Glomerular endothelial cell (primary cell): ENCODE measurements at places on chromosomes 2 and 18. TPM values are rescaled to one million over a fixed set of nuclear protein-coding genes. Genes with fewer than 3 reads are reported as not detected.

DNA sequence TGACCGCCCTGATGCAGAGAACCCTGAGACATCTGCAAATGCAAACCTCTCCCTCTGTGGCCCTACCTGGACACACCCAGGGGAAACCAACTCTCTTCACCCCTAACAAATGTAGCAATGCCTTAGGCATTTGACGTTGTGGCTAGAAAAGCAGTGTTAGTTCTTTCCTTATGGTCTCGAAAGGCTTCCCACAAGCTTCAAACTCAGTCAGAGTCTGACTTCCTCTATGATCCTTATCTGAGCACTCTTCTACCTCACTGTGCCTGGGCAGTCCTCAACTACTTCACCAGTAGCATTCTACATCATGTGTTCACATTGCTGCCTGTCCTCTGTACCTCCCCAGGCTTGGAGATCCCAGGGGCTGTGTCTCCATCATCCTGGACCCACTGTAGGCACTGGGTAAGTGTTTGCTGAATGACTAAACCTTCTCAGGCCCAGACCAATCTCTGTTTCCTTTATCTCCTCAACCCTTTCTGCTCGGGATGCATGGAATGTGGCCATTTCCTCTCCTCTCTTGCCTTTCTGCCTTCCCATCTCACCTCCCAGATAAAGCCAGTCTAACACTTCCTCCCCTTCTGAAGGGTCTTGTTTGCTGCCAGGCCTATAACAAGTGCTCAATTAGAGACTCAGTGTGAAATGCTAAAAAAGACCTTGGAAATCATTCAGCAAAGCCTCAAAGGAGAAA is 91.7 kb upstream of the ACAA2 start:
- DNase-seq: no peak

- DNase-seq: no peak
These were observed 47.0 kb downstream of the SLC9A4 start for GRCh38 chr2:102520009-102520408.

GRCh38 chr2:65724752-65725151 is 292.4 kb upstream of the SPRED2 start:
- no peak for DNase-seq

- no peak for DNase-seq
These were observed 990.9 kb upstream of the ACVR2A start for GRCh38 chr2:146853741-146854444.

DNA sequence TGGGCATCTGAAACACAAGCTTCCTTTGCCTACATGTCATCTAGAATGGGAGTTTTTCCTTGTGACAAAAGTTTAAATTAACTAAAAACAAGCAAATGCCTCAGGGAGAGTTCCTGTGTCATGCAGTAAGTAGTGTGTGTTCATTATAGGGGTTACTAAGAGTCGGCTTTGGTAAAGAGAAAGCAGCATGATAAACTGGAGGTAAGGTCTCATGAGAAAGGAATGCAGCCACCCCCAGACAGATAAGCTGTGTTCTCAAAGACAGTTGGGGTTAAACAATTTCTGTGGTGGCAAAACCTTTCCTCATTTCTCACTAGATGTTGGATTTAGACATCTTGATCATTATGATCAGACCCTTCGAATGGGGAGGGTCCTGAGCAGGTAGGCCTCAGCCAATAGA is 129.7 kb downstream of the MAP4K4 start:
- no peak for DNase-seq

- no peak for DNase-seq
These were observed 486 bp upstream of the GPR39 start for GRCh38 chr2:132415915-132416722.

- no peak for DNase-seq
These were observed 12.0 kb upstream of the CASP8 start for GRCh38 chr2:201248288-201248844.

DNA sequence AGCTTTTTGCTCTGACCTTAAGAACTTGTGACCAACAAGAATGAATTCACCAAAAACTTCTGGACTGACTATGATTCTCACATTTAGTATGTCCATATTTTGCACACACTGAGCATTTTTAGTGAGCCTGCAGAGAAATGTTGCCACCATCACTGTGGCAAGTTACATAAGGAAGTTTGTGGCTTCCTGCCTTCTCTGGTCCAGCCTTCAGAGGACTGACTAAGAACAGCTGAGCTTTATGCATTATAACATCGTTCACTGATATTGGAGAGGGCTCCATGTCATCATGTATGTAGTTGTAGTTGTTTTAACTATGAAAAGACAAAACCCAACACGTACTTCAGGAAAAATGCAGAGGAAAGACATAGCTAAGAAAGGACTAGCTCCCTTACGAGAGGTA is 218.0 kb upstream of the CRIM1 start:
- no peak for DNase-seq

- DNase-seq: no peak
These were observed 204.3 kb downstream of the GULP1 start for GRCh38 chr2:188495969-188496431.

- no peak for DNase-seq
These were observed 700.5 kb upstream of the CHAC2 start for GRCh38 chr2:53067056-53067455.

GRCh38 chr2:235433860-235434259 is 60.0 kb upstream of the AGAP1 start:
- DNase-seq: no peak

GRCh38 chr2:44934983-44935728 is 6.3 kb upstream of the SIX3 start:
- DNase-seq: no peak

- no peak for DNase-seq
These were observed 254.0 kb upstream of the FSIP2 start for GRCh38 chr2:185484602-185485001.

GRCh38 chr2:59806486-59806885 is 747.0 kb downstream of the BCL11A start:
- no peak for DNase-seq

DNA sequence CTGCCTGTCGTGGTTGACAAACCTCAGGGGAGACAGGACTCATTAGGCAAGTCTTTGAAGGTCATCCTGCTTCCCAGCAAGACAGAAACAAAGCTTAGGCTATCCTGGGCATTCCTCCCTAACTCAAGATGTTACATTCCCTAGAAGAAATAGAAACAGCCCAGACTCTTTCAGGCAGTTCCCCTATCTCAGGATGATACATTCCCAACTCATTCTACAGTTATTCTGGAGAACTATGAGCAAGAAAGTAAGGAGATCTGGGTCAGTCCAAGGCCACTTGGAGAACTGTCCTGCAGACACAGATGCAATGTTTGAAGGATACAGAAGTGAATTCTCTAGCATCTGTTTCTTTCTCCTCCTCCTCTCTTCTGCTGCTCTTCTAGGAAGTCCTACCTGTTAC is 220.1 kb upstream of the NCKAP5 start:
- no peak for DNase-seq

- DNase-seq: no peak
These were observed 939.0 kb upstream of the CRIM1 start for GRCh38 chr2:35416391-35417140.

DNA sequence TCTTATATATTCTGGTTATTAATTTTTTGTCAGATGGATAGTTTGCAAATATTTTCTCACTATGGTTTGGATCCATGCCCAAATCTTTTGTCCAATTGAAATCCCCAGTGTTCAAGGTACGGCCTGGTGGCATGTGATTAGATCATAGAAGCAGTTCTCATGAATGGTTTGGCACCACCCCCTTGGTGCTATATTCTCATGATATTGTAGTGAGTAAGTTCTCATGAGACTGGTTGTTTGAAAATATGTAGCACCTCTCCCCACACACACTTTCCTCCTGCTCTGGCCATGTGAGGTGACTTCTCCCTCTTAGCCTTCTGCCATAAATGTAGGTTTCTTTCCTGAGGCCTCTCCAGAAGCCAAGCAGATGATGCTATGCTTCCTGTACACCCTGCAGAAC is 107.7 kb upstream of the KYNU start:
- no peak for DNase-seq

DNA sequence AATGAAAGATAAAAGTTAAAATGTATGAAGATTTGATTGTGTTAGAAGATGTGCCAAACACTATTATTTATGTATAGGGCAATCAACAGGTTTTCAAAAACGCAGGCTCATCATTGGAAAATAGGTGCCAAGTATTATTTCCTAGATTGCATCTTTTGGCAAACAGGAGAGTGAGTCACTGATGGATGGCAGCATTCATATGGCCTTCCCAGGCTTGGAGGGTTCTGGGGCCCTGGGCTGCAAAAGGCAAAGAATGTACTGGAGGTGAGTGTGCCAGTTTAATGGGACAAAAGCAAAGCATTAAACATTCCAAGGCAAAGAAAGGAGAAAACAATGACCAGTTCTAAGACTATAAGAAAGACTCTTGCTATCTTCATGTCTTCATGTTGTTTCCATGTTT is 379.4 kb downstream of the RIT2 start:
- DNase-seq: no peak

DNA sequence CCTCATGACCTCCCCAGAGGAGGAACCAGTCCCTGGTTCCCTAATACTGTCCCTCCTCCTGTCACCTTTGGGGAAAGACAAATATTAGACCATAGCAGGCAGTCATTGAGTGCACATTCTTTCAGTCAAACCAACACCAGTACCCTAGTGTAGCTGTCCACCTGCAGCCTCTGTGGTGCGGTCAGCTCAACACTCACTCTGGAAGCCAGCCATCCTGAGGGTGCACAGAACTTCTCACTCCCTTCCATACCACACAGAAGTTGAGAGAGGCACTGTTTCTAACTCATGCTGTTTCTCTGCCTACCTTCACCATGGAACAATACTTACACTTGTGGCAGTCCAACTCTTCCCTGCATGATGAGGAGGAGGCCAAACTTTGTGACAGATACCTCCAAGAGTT is 232.6 kb upstream of the FBXO11 start:
- no peak for DNase-seq

DNA sequence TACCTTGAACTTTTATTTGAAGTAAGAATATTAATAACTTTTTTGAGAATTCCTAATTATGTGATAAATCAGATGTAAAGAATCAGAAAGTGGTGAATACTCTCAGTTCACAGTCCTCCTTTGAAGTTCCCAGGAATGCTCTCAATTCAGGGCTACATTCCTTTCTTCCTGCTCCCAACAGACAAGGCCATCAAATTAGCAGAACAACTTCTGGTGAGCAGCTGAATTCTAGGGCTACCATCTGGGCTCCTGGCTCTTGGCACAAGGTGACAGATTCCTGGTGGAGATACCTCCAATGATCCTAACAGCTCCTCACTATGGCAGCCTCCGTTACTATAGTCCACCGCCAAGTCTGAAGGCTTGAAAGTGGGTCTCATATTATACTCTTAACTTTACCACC is 37.8 kb upstream of the OLA1 start:
- DNase-seq: no peak

- no peak for DNase-seq
These were observed 66.8 kb downstream of the LINC00305 start for GRCh38 chr18:64082054-64082453.

- DNase-seq: no peak
These were observed 411.4 kb downstream of the TSN start for GRCh38 chr2:122166820-122167219.

DNA sequence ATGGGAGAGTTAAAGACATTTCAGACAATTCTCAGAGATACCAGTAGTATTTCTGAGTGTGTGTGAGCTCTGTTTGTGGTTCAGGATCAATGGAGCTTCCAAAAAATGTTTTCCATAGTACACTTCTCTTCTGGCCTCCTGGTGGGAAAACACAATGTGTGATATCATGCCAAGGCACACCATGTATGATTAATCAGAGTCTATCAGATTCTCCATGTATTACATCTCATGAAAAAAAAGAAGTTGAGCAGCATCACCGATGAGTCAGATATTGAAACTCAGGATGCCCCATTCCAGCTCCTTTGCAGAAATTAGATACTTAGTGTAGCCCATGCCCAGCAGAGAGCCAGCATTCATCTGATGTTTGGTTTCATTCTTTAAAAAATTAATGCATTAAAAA is 620.3 kb upstream of the POU3F3 start:
- no peak for DNase-seq

- no peak for DNase-seq
These were observed 44.1 kb downstream of the PPP4R1 start for GRCh38 chr18:9570255-9570654.

DNA sequence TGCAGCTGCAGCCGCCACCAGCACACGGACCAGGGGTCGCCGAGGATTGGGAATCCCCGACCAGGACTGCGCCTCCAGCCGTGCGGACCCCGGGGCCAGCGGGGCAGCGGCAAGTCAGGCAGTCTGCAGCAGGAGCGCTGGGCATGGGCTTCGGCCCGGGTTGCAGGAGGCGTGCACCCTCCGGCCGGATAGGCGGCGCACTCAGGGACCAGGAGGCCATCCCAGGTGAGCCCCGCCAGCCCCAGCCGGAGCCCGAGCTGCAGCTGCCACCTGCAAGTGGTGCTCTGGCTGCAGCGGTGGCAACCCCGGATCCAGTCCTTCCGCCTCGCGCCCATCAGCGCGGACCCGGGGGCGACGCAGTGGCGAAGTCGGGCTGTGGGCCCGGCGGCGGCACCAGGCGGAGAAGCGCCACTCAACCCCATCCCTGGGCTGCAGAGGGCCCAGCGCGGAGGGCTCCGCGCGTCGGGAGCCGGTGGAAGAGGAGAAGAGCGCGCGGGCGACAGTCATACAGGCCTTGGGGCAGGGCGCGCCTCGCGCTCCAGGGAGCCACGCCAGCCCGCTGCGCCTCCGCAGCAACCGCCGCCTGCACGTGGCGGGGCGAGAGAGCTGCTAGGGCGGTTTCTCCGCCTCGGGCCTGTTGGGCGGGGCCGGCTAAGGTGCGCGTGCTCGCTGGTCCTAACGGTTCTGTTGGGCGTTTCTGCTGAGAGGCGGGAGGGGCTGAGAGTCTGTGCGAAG is 73.8 kb downstream of the RPIA start:
- DNase-seq: no peak

DNA sequence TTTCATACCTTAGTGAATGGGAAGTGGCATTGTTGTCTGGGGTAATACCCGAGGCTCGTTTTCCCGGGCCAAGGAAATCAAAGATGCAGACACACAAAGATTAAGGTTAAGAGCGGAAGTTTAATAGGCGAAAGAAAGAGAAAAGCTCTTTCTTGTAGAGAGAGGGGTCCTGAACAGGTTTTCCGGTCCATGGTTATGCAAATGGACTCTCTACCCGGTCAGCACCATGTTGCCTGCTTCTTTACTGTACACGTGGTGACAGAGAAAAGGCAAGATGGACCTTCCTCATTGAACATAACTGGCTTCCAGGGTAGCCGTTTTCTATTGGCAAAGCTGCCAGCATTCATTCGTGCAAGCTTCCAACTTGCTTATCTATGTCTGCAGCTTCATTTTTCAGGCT is 2063.5 kb downstream of the SUCLG1 start:
- no peak for DNase-seq

DNA sequence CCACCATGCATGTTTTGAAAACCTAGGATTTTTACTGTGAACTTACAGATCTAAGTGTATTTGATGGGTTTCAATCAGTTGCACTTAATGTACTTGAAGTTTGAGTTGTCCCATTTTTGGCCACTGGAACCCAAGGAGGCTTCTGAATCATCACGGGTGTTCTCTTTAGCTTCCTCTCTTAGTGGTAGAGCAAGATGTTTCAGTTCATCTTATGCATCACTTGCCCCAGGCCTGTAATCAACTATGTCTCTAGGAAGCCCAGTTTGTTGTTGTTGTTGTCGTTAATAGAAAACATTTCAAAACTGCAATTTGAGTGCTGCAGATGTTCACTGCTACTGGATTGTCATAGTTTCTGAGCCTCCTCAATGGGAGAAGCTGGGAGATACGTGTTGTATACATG is 97.0 kb downstream of the FHOD3 start:
- no peak for DNase-seq

- DNase-seq: no peak
These were observed 128.2 kb downstream of the KCNH7 start for GRCh38 chr2:162710287-162710890.

GRCh38 chr2:10963155-10963554 is 51.4 kb downstream of the KCNF1 start:
- no peak for DNase-seq

Gene CD8B2
- total RNA-seq: not detected in 2 replicates

Gene PNKD
- 32.6 and 41.8 TPM in 2 replicates for total RNA-seq

Gene ALKAL2
- total RNA-seq: 0.93 TPM in 1 of 2 replicates, not detected in the other

Gene CHST10
- total RNA-seq: 13.4 and 15.6 TPM in 2 replicates
